CD4-positive, alpha-beta memory T cell (primary cell): ENCODE measurements at places on chromosomes 2 and 18. TPM values are rescaled to one million over a fixed set of nuclear protein-coding genes. Genes with fewer than 3 reads are reported as not detected.

The COLEC12 gene
- total RNA-seq: 0.28 TPM

The PRSS56 gene
- total RNA-seq: not detected

GRCh38 chr2:218852911-218853667 lies 6.5 kb upstream of the WNT6 start:
- DNase-seq: peak; percentile 58
- H3K36me3 ChIP-seq: no peaks in the 10 kb centered on the region
- no peaks in the 10 kb centered on the region for H3K4me1 ChIP-seq
- no peak overlapping the region for H3K27ac ChIP-seq

GRCh38 chr2:163594497-163594896 lies 141.3 kb downstream of the FIGN start:
- H3K27ac ChIP-seq: no peak overlapping the region
- H3K4me1 ChIP-seq: no peaks in the 10 kb centered on the region
- DNase-seq: no peak
- H3K27me3 ChIP-seq: no peaks in the 10 kb centered on the region
- H3K4me3 ChIP-seq: no peak overlapping the region
- H3K36me3 ChIP-seq: no peaks in the 10 kb centered on the region

DNA sequence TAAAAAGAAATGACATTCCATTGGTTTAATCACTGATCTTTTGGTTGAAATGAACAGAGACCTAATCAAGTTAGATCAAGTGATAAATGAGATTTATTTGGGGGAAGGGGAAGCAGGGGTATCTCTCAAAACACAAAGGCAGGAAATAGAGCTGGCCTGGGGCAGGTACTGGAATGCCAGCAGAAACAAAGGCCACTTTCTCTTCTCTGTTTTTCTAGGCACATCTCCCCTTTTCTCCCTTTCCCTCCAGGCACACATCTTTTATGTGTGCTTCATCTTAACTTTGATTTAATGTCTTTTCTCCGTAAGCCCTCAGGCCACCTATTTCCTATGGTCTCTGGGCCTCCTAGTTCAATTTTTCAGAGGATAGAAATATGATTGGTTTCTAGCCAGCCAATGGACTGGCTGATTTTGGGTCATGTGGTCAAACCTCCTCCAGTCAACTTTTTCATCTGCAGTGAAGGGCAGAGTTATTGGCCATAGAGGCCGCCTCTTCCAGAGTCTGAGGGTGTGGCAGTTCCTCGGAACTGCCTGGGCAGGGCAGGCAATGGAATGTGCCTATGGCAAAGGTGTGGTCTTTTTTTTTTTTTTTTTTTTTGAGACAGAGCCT lies 58.9 kb upstream of the FAM136A start:
- no peak overlapping the region for H3K4me3 ChIP-seq
- no peak overlapping the region for H3K27ac ChIP-seq
- H3K36me3 ChIP-seq: no peaks in the 10 kb centered on the region

- no peak overlapping the region for H3K27ac ChIP-seq
- no peak for DNase-seq
- H3K27me3 ChIP-seq: no peaks in the 10 kb centered on the region
These were observed 246.7 kb upstream of the EPHA4 start for GRCh38 chr2:221818616-221819320.

GRCh38 chr18:22422909-22423548 lies 5.3 kb upstream of the CTAGE1 start:
- H3K4me3 ChIP-seq: no peak overlapping the region
- H3K4me1 ChIP-seq: no peaks in the 10 kb centered on the region
- H3K27ac ChIP-seq: no peak overlapping the region
- H3K27me3 ChIP-seq: no peaks in the 10 kb centered on the region

- H3K4me1 ChIP-seq: peaks cover 20% of the 10 kb centered on the region
- H3K27ac ChIP-seq: no peak overlapping the region
- H3K4me3 ChIP-seq: no peak overlapping the region
- H3K36me3 ChIP-seq: no peaks in the 10 kb centered on the region
- peak; percentile 67 for DNase-seq
These were observed 76.0 kb downstream of the CD28 start for GRCh38 chr2:203782262-203782976.

GRCh38 chr2:86065512-86065911 lies 40.2 kb downstream of the POLR1A start:
- no peak overlapping the region for H3K27ac ChIP-seq
- no peaks in the 10 kb centered on the region for H3K27me3 ChIP-seq
- no peak for DNase-seq
- no peak overlapping the region for H3K4me3 ChIP-seq
